ENCODE measurements at places on chromosomes 1 and 21.

DNA sequence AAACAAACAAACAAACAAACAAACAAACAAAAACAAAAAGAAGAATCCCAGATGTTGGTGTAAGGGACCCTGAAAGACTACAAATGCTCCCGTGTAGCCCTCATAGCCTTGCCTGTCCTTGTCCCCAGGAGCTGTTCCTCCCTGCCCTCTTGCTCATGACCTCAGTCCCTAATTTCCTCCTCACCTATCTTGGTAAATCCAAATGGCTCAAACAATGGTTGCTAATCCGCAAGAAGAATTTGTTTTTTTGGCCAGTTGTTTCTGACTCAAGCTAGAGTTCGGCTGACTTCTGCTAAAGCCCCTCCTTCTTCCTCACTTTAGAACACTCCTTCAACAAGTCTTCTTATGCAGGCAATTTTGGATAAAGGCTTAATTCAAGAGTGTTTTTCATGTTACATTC, 15.6 kb downstream of the LCA5L start:
- DNase-seq, result no peak

- no peak for DNase-seq
Measured at GRCh38 chr1:47618222-47618720, 180.4 kb downstream of the FOXD2 start.

- no peak for DNase-seq
Measured at GRCh38 chr1:183121609-183122008, 64.5 kb upstream of the LAMC2 start.

GRCh38 chr1:1621173-1622009, 6.1 kb downstream of the MIB2 start:
- no peak for DNase-seq

DNA sequence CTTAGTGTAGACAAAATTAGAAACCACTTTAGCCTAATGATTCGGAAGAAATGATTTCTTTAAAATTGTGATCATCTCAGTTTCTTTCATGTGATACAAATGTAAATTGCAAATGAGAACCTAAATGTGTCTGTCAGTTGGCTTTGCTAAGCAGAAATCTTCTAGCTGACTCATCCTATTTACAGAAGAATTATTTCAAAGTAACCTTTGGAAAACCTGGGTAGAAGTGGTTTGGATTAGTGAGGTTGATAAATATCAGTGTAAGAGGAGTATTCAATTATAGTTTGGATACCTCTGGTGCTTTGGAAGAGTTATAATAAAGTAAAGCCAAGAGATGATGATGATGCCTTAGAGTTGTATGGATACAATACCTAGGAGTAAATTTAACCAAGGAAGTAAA, 37.4 kb downstream of the CC2D1B start:
- DNase-seq, result no peak

DNA sequence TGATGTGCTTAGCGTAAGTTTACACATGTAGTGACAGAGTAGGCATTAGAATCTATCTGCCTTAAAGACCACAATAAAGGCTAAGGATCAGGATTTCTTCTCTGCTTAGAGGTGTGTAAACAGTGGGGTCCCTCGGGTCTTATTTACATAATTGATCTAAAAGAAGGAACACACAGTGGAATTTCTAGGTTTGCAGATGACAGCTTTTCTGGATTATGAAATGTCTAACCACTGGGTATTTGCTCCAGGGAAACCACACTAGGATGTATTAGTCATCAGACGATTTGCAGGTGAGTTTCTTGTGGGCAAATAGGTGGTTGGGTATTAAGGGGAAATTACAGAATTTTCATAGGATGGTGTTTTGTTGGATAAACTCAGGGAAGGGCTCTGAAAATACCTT, 5.8 kb downstream of the LRRC8D start:
- no peak for DNase-seq

- DNase-seq, result no peak
Measured at GRCh38 chr1:214124915-214125314, 137.1 kb downstream of the PROX1 start.

DNA sequence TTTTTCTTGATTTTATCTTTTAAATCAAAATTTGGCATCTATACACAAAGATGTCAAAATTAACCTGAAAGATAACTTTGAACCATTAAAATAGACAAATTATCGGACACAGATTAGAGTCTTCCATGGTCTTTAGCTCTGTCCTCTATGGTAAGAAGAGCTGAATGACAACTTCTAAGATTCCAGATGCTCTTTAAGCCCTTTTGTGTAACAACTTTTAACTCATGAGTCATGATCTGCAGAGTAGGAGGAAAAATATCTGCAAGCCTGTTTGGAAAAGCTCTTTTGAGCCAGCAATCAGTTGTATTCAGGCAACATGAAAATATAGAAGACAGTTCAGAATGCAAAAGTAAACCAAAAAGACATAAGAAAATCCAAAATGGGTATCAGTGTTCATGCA, 37.8 kb downstream of the TTC13 start:
- no peak for DNase-seq

DNA sequence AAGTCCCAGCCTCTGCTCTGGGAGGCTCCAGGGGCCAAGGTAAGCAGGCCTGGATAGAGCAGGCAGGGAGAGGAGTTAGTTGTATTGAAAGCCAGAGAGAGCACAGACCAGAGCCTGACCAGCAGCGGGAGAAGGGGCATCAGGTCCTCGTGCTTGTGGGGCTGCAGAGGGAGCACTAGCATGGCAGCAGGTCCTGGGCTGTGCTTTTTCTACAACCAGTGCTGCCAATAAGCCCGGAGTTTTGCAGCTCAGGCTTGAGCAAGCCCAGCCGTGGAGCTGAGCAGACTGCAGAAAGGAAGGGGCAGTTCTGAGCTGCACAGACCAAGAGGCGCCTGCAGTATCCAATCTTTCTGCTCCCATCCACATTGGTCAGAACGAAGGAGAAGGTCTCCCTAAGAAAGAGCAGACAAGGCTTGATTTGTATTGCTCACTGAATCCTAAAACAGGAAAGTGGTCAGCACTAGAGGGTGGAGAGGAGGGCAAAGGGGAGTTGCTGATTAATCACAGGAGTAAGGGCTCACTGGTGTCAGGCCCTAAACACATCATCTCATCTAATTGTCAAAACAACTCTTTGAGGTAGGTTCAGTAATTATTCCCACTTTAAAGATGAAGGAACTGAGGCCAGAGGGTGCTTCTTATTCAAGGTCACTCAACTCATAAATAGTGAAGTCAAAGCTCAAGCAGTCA, 2.7 kb downstream of the DENND2D start:
- no peak for DNase-seq

DNA sequence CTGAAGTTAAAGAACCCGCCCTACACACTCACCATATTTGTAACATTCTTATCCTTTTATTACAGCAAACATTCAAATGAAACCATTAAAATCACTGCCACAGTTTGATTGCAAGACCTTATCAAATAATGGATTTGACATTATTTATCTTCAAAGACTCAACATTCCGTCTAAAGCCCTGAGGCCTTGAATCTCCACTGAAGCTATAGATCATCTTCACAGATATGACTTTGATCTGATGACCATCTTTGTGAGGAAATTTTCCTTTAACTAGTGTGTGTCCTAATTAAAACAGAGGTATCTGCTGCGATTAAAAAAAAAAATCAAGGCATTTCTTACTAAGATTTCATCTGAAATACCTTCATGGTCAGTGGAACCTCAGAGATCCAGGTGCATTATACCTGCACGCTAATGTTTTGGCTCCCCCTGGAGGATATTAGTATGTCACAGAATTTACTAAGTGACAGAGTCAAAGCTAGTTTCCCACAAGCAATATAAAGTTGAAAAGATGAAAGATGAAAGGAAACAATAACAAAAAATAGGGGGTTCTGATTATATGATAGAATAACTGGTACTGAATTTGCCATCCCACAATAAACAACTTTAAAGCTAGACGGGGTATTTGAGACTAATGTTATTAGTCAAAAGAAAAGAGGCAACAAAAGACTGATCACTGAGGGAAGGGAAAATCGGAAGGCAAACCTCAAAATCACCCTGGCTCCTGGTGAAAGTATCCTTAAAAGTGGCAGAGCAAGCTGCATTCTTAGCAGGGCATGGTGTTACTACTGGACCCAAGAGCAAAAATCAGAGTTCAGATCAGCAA, 923.4 kb downstream of the NCAM2 start:
- DNase-seq, result peak; percentile 24

DNA sequence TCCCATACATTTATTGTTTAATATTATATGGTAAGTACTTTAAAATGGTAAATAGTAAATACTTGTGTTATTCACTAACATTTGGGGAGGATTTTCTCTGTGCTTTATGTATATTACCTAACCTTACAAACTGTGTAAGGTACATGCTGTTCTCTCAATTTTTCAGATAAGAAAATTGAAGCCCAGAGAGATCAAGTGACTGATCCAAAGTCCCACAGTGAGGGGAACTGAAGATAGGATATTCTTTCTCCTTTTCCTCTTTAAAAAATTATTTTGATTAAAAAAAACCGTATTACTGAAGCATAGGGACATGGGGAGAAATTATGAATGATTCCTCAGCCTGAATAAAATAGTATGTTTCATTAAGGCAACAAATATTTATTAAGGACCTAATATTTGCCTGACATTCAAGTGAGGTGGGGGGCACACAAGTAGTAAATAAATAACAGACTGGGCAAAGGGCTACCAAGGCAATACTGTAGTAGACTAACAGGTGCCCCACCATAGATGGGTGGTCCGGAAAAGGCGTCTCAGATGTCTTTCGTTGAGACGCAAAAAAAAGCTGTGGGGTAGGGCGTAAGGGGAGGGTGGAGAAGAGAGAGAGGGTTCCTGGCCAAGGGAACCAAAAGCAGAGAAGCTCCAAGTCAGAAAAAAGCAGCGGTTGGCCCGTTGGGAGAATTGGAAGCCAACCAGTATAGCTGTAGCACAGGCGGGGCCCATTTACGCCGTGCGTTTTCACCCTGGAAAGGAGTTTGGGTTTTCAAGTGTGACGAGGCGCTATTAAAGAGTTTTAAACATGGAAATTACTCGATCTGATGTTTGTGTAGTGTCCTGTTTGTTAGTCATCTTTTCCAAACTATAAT, 944 bp upstream of the AGO3 start:
- peak; percentile 53 for DNase-seq
